Heart left ventricle (tissue), 16 donors: ENCODE measurements at places on chromosomes 3 and 15. TPM values are rescaled to one million over a fixed set of nuclear protein-coding genes. Genes with fewer than 3 reads are reported as not detected.

Gene ILDR1
- not detected for total RNA-seq

Gene PP2D1
- total RNA-seq: not detected

- H3K36me3 ChIP-seq: no peaks in the 10 kb centered on the region
- no peak for DNase-seq
- no peak overlapping the region for H3K4me3 ChIP-seq
- peaks cover 78% of the 10 kb centered on the region for H3K4me1 ChIP-seq
These were observed 14.3 kb downstream of the ANP32A start for GRCh38 chr15:68806220-68807060.

- no peak for DNase-seq
- no peak overlapping the region for H3K27ac ChIP-seq
These were observed 10.6 kb downstream of the ANKUB1 start for GRCh38 chr3:149781741-149782140.

DNA sequence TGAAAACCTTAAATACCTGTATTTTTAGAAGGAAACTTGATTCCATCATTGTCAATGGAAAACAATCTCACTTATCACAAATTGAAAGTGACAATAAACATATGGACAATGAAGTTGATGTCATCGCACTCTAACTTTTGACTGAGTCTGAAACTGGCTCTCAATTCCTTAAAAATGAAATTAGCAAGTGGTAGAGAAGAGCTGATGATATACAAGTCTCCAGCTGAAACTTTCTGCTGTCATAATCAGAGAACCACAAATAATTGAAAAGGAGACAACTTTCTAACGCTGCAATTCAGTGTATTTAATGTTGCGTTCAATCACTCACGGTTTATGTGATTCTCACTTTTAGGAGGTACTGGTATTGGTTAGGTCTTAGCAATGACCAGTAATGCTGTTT, 37.5 kb downstream of the EPHB1 start:
- no peak overlapping the region for H3K27ac ChIP-seq
- no peaks in the 10 kb centered on the region for H3K36me3 ChIP-seq
- DNase-seq: no peak

GRCh38 chr3:66797889-66798560, 200.1 kb upstream of the KBTBD8 start:
- H3K27me3 ChIP-seq: peaks cover 4% of the 10 kb centered on the region
- H3K4me1 ChIP-seq: no peaks in the 10 kb centered on the region
- no peak for DNase-seq
- H3K36me3 ChIP-seq: no peaks in the 10 kb centered on the region

- H3K36me3 ChIP-seq: no peaks in the 10 kb centered on the region
- H3K4me3 ChIP-seq: no peak overlapping the region
- no peak for DNase-seq
- H3K27me3 ChIP-seq: no peaks in the 10 kb centered on the region
These were observed 82.4 kb downstream of the OXSM start for GRCh38 chr3:25872200-25872877.

DNA sequence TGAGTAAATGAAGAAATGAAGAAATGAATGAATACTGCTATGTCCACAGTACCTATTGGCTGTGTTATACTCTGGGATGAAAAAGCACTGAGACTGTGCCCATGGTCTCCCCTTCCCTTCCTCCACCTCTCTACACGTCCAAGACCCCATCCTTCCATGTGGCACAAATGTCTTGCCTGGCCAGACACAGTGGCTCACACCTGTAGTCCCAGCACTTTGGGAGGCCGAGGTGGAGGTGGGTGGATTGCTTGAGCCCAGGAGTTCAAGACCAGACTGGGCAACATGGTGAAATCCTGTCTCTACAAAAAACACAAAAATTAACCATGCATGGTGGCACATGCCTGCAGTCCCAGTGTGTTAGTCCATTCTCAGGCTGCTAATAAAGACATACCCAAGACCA, 200.1 kb downstream of the FAM43A start:
- H3K27me3 ChIP-seq: no peaks in the 10 kb centered on the region
- H3K4me1 ChIP-seq: peaks cover 8% of the 10 kb centered on the region
- H3K4me3 ChIP-seq: no peak overlapping the region
- no peak overlapping the region for H3K27ac ChIP-seq
- no peaks in the 10 kb centered on the region for H3K36me3 ChIP-seq

DNA sequence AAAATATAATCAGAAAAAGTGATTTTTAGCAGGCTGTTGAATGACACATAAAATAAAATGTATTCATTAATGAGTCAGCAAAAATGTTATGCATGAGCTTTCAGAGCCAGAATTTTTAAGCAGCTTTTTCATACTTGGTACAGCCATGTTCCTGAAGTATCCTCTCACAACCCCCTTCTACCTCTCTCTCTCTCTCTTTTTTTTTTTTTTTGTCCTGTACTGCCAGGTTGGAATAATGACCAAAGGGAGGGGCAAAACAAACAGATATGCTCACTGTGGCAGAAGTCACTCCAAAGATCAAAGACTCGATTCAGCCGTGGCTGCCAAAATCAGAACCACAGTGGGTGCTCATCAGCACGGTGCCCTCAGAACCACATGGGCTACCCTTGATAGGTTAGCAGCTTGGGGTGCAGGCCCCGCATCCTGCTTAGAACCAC, 383.0 kb downstream of the ZBTB20 start:
- no peak overlapping the region for H3K27ac ChIP-seq
- no peak overlapping the region for H3K4me3 ChIP-seq
- DNase-seq: no peak
- H3K4me1 ChIP-seq: no peaks in the 10 kb centered on the region
